ENCODE measurements at places on chromosomes 4 and X. TPM values are rescaled to one million over a fixed set of nuclear protein-coding genes. Genes with fewer than 3 reads are reported as not detected.

Gene GLRA2
- not detected for total RNA-seq

Gene BBS12
- 10.6 TPM for total RNA-seq

Gene FAM47C
- not detected for total RNA-seq

Gene MGST2
- total RNA-seq: 2.4 TPM

Gene SYN1
- under 0.01 TPM for total RNA-seq

Gene NOP14
- 30.0 TPM for total RNA-seq

Gene SERTM2
- under 0.01 TPM for total RNA-seq

Gene MAGED4
- 58.6 TPM for total RNA-seq

Gene SPOCK3
- total RNA-seq: not detected

Gene RASL11B
- total RNA-seq: under 0.01 TPM

Gene ARFIP1
- 42.4 TPM for total RNA-seq

Gene ZAR1
- not detected for total RNA-seq

- H3K4me1 ChIP-seq: peaks cover 26% of the 10 kb centered on the region
- H3K36me3 ChIP-seq: no peaks in the 10 kb centered on the region
- DNase-seq: no peak
- no peaks in the 10 kb centered on the region for H3K27me3 ChIP-seq
- H3K27ac ChIP-seq: no peak overlapping the region
These were observed 47.7 kb downstream of the LNX1 start for GRCh38 chr4:53543561-53543960.

GRCh38 chr4:8188743-8189550 is 10.1 kb upstream of the SH3TC1 start:
- no peak overlapping the region for H3K4me3 ChIP-seq
- H3K27me3 ChIP-seq: no peaks in the 10 kb centered on the region
- peaks cover 46% of the 10 kb centered on the region for H3K4me1 ChIP-seq
- no peak overlapping the region for H3K27ac ChIP-seq
- DNase-seq: peak; percentile 78

DNA sequence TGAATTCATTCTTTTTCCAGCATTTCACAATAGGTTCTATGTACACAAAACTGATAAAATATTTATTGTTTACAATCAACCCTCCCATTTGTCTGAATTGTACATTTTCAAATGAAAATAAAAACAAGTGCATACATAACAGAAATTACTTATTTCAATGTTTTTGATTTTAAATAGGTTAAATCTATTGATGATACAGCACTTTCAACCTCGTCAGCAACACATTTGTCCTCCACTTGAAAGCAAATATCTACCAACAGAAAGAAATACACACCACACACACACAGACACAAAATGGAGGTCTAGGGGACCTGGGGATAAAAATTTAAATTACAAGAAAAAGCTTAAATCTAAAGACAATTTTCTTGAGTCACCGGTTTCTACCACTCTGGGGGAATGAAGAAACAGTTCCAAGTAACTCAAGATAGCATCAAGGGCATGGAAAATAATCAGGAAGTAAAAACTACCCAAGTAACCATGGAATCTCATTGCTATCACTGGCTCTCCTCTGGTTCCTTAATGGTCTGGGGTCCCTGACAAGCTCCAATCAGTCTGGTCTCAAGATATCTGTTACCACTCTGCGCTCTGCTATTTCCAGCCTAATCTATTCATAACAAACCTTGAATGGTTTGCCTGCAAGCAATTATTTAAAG is 27.6 kb downstream of the ANKRD17 start:
- no peaks in the 10 kb centered on the region for H3K27me3 ChIP-seq
- no peaks in the 10 kb centered on the region for H3K4me1 ChIP-seq
- H3K27ac ChIP-seq: no peak overlapping the region
- peaks cover 13% of the 10 kb centered on the region for H3K36me3 ChIP-seq

DNA sequence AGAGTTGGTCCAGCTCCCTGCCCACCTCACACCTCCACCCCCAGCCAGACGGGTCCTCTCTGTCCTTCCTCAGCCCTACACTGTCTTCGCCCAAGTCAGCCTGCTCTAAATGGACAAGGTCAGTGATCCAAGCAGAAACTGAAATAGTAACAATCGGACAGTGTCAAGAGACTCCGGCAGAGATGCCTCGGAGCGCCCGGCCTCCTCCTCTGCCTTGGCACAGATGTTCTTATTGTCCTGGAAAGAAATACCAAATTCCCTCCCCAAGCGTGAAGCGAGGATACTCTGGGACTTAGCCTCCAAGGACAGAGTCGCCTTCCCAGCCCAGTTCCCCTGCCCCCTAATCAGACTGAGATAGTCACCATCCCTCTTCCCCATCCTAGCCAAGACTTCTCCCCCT is 28.5 kb downstream of the UTP14A start:
- no peaks in the 10 kb centered on the region for H3K4me1 ChIP-seq
- H3K27me3 ChIP-seq: peaks cover 24% of the 10 kb centered on the region
- DNase-seq: no peak
- no peak overlapping the region for H3K27ac ChIP-seq
- H3K36me3 ChIP-seq: peaks cover 1% of the 10 kb centered on the region
- H3K4me3 ChIP-seq: no peak overlapping the region

DNA sequence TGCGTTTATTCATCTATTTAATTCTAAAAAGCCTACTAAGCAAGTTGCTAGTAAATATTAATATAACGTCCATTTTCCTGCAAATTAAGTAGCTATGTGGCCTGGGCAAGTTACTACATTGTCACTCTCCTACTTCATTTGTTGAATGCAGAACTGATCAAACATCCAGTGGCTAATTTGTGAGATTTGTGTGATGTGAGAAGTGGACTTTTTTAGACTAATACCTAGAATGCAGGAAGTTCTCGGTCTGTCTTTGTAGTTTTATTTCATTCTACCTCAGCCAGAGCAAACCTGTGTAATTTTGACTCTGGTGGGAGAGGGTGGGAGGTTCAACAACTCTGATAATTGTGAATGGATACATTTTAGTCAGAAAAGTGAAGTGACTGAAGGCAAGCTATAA is 840 bp downstream of the GUF1 start:
- peaks cover 13% of the 10 kb centered on the region for H3K4me1 ChIP-seq
- peaks cover 10% of the 10 kb centered on the region for H3K36me3 ChIP-seq
- peak overlapping the region; percentile 90 for H3K4me3 ChIP-seq
- peak overlapping the region; percentile 95 for H3K27ac ChIP-seq
- no peak for DNase-seq

- DNase-seq: no peak
- no peak overlapping the region for H3K27ac ChIP-seq
- H3K36me3 ChIP-seq: no peaks in the 10 kb centered on the region
- no peaks in the 10 kb centered on the region for H3K27me3 ChIP-seq
- peaks cover 18% of the 10 kb centered on the region for H3K4me1 ChIP-seq
- H3K4me3 ChIP-seq: no peak overlapping the region
These were observed 8.0 kb downstream of the PRSS12 start for GRCh38 chr4:118344801-118345200.

DNA sequence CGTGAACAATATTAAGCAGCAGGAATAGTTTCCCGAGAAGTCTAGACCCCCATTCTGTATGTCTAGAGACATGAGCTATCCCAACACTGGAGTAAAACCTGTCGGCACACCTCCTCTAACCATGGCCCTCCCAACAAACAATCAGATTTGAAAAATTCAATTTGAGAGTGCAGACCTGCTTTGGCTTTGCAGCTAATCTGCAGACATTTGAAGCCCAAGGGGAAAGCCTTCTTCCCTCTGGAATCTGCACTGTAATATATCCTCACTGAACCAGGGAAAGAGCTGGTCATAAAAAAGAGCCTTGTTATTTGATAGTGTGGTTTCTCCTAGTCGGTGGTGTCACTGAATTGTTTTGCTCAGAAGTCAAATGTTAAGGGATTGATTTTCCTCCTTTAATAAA is 44.6 kb upstream of the KLHL34 start:
- no peaks in the 10 kb centered on the region for H3K27me3 ChIP-seq
- H3K4me3 ChIP-seq: no peak overlapping the region
- no peak for DNase-seq
- H3K36me3 ChIP-seq: no peaks in the 10 kb centered on the region

- H3K27ac ChIP-seq: no peak overlapping the region
- H3K27me3 ChIP-seq: no peaks in the 10 kb centered on the region
- no peak overlapping the region for H3K4me3 ChIP-seq
These were observed 134.3 kb upstream of the RPS6KA6 start for GRCh38 chrX:84322083-84322827.

DNA sequence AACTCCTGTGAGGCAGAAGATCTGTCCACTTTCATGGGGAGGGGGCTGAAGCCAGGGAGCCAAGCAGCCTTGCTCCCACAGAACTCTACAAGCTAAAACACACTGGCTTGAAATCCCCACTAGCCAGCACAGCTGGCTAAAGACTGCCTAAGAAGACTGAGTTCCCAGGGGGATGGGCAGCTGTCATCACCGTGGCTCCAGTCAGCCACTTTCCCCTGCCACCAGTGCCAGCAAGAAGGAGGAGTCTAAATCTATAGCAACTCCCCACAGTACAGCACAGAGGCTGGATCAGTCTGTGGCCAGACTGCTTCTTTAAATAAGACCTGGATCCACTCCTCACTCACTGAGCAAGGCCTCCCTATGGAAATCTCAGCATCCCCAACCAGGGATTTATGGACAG is 308.6 kb downstream of the FAM47B start:
- no peak for DNase-seq
- no peak overlapping the region for H3K27ac ChIP-seq
- H3K36me3 ChIP-seq: no peaks in the 10 kb centered on the region
- no peaks in the 10 kb centered on the region for H3K4me1 ChIP-seq
- no peaks in the 10 kb centered on the region for H3K27me3 ChIP-seq

GRCh38 chr4:82508806-82509428 is 52.9 kb downstream of the TMEM150C start:
- DNase-seq: no peak
- no peak overlapping the region for H3K4me3 ChIP-seq
- no peaks in the 10 kb centered on the region for H3K36me3 ChIP-seq
- no peaks in the 10 kb centered on the region for H3K4me1 ChIP-seq
- peaks cover 5% of the 10 kb centered on the region for H3K27me3 ChIP-seq

GRCh38 chr4:44157611-44158277 is 290.9 kb downstream of the KCTD8 start:
- H3K27me3 ChIP-seq: no peaks in the 10 kb centered on the region
- H3K4me1 ChIP-seq: no peaks in the 10 kb centered on the region
- H3K4me3 ChIP-seq: no peak overlapping the region
- H3K27ac ChIP-seq: no peak overlapping the region

GRCh38 chrX:120647127-120647526 is 17.3 kb upstream of the C1GALT1C1 start:
- H3K4me1 ChIP-seq: no peaks in the 10 kb centered on the region
- H3K4me3 ChIP-seq: no peak overlapping the region
- H3K36me3 ChIP-seq: no peaks in the 10 kb centered on the region
- no peak overlapping the region for H3K27ac ChIP-seq
- no peaks in the 10 kb centered on the region for H3K27me3 ChIP-seq

DNA sequence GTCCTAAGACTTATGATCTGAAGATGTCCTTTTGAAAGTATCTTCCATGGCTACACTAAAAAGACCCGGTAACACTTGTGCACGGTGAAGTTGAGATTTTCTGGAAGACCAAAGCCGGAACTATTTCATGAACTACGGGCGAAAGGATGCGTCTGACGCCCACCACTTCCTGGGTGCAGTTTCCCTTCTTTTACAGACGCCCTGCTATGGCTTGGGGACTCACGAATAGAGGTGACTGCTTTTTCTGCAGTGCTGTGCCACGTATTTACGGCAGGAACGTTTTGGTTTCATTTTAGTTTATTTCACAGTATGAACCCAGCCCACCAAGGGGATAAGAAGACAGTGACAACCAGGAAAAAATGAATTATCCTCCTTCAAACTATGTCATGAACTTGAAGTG is 180.4 kb downstream of the AFAP1 start:
- peaks cover 7% of the 10 kb centered on the region for H3K4me1 ChIP-seq
- peaks cover 76% of the 10 kb centered on the region for H3K36me3 ChIP-seq
- no peak overlapping the region for H3K4me3 ChIP-seq
- DNase-seq: no peak
- H3K27me3 ChIP-seq: no peaks in the 10 kb centered on the region

DNA sequence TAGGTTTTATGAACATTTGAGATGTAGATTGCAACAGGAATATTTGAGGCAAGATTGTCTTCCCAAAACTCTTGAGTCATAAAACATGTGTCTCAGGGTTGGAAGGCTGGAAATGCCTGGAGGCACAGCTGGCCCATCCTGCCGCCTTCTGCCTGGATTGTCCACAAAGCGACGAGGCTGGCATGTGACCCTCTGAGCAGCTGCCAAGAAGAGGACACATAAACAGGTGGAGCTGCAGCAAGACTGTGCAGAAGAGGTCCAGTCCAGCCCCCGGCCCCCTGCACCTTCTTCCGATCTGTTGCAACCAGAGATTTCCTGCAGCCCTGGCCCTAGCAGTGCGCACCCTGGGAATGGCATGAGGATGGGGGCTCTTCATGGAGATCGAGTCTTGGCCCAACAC is 101.9 kb upstream of the BCOR start:
- H3K36me3 ChIP-seq: no peaks in the 10 kb centered on the region
- no peak for DNase-seq
- no peak overlapping the region for H3K4me3 ChIP-seq
- H3K4me1 ChIP-seq: no peaks in the 10 kb centered on the region

DNA sequence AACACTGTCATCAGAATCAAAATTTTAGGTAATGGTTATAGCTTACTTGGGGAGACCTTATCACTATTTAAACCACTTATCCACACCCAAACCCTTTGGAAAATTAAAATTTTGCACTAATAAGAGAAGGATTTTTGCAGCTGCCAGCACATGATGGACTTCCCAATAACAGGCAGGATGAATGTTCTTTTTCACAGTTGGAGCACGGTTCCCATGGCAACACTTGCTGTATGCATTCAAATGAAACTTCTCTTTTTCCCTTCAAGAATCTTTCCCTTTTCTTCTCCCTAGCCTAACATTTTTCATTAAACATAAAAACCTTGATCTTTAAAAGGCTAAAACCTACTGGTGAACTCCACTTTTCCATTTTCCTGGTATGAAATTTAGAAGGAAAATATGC is 768.2 kb downstream of the KCTD8 start:
- no peak for DNase-seq
- no peaks in the 10 kb centered on the region for H3K4me1 ChIP-seq
- no peak overlapping the region for H3K4me3 ChIP-seq
- H3K36me3 ChIP-seq: no peaks in the 10 kb centered on the region
- H3K27ac ChIP-seq: no peak overlapping the region
- no peaks in the 10 kb centered on the region for H3K27me3 ChIP-seq

DNA sequence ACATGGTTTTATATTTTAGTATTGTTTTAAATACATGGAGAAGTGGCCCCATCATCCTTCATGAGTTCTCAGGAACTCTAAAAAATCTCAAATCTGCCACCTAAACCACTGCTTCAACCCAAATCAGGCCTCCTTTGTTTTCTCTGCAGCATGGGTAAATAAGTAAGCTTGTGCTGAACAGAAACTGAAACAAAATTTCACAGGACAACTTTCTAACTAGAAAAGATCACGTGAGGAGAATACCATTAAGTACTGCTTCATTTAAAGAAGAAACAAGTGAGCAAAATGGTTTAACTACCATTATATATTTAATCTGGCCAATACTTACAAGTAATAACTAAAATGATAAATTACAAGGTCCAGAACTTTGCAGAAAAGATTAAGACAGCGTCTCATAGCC is 2.5 kb downstream of the ARAP2 start:
- no peak for DNase-seq
- H3K4me3 ChIP-seq: no peak overlapping the region
- no peak overlapping the region for H3K27ac ChIP-seq
- H3K36me3 ChIP-seq: no peaks in the 10 kb centered on the region
